ENCODE measurements at places on chromosomes 2 and 18.

DNA sequence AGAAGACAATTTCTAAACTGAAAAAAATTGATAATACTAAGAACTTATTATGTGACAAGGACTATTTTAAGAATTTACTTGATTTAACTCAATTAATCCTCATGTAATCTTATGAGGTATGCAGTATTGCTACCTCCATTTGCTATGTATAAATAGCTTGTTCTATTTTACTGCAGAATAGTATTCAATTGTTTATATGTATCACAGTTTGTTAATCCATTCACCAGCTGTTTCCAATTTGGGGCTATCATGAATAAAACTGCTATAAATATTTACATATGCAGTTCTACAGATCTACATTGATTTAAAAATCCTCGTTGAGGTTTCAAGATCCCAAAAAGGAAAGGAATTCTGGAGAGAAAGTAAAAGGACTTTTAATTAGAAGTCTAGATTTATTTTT, 54.8 kb upstream of the DOCK10 start:
- no peak for DNase-seq

DNA sequence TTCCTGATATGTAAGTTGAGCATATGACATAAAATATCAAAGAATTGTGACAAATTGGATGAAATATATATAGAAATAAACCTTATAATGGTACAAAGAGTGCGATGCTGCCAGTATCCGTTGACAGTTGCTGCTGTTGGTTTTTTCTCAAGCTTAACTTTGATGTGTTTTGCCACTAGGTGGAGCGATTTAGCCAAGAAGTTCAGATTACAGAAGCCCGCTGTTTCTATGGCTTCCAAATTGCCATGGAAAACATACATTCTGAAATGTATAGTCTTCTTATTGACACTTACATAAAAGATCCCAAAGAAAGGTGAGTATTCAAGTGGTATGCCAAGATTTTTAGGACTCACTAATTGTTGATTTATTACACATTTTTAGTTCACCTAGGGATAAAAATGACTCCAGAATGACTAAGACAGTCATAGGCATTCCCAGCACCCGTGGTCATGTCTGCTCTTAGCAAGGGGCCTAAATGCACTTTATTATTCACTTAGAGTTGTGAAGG, 2.1 kb downstream of the RRM2 start:
- DNase-seq = no peak

- DNase-seq = no peak
Measured at GRCh38 chr2:33412920-33413319, 63.5 kb upstream of the RASGRP3 start.

DNA sequence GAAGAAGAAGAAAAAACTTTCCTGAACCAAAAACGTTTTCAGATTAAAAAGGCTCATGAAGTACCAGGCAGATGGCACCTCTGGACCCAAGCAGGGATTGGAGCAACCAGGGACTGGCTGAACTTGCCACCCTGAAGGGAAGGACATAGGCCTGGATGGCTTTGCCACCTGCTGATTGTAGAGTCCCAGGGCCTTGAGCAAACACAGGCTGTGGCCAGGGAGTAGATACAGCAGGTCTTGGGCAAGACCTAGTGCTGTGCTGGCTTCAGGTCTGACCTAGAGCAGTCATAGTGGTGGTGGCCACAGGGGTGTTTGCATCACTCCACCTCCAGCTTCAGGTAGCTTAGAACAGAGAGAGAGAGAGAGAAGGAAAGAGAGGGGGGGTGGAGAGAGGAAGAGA, 231.5 kb upstream of the FBXO11 start:
- no peak for DNase-seq

DNA sequence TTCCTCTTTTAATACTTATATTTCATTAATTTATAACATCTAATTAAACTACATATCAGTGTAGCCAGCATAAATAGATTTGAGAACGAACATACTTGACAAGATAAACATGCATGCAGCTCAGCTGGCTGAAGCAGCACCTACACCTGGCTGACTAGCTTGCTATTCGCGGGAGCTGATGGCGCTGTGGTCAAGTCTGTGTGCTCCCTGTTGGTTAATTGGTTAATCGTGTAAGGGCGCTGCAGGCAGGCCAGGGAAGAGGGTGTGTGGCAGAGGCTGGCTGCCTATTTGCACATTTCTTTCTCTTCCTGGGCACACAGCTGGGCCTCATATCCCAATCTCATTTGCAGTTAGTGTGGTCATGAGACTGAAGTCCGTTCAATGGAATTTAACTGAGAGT, 14.5 kb upstream of the VWA3B start:
- no peak for DNase-seq
